ENCODE measurements at places on chromosomes 7 and 10. TPM values are rescaled to one million over a fixed set of nuclear protein-coding genes. Genes with fewer than 3 reads are reported as not detected.

AUTS2 gene
- total RNA-seq, result 5.3 TPM

CCL26 gene
- not detected for total RNA-seq

HTR5A gene
- not detected for total RNA-seq

CCDC136 gene
- total RNA-seq, result 6.7 TPM

SLC26A5 gene
- total RNA-seq, result not detected

OR2A5 gene
- total RNA-seq, result not detected

ZPBP gene
- not detected for total RNA-seq

SFRP4 gene
- not detected for total RNA-seq

WIPF3 gene
- total RNA-seq, result 0.08 TPM

TACR2 gene
- 0.44 TPM for total RNA-seq

SFTPD gene
- total RNA-seq, result not detected

AKR1C8 gene
- 3.1 TPM for total RNA-seq

DNAH11 gene
- not detected for total RNA-seq

MYO3A gene
- total RNA-seq, result not detected

ZNF736 gene
- total RNA-seq, result 54.2 TPM

RGR gene
- not detected for total RNA-seq

C7orf57 gene
- not detected for total RNA-seq

CTAGE6 gene
- total RNA-seq, result 3.0 TPM

GCK gene
- 0.88 TPM for total RNA-seq

STRIP2 gene
- total RNA-seq, result 0.34 TPM

TUBGCP2 gene
- 67.7 TPM for total RNA-seq

MOGAT3 gene
- not detected for total RNA-seq

C10orf53 gene
- total RNA-seq, result not detected

TUBAL3 gene
- not detected for total RNA-seq

MAGI2 gene
- total RNA-seq, result 0.05 TPM

TYW1B gene
- total RNA-seq, result 5.4 TPM

MYL10 gene
- total RNA-seq, result not detected

PWWP2B gene
- total RNA-seq, result 11.5 TPM

VPS26A gene
- total RNA-seq, result 25.5 TPM

HOXA4 gene
- not detected for total RNA-seq

MMD2 gene
- not detected for total RNA-seq

VIM gene
- 498 TPM for total RNA-seq

ARHGAP22 gene
- not detected for total RNA-seq

ACSM6 gene
- not detected for total RNA-seq

IFT22 gene
- total RNA-seq, result 6.9 TPM

FFAR4 gene
- not detected for total RNA-seq

SPDYE5 gene
- 0.24 TPM for total RNA-seq

C10orf67 gene
- not detected for total RNA-seq

CAMK2B gene
- total RNA-seq, result not detected

RABGEF1 gene
- total RNA-seq, result 20.7 TPM

OR9A2 gene
- total RNA-seq, result not detected

MPP7 gene
- total RNA-seq, result 9.7 TPM

CPA2 gene
- total RNA-seq, result not detected

CAMK1D gene
- total RNA-seq, result 18.7 TPM

CRHR2 gene
- total RNA-seq, result not detected

HOXA5 gene
- not detected for total RNA-seq

LLCFC1 gene
- not detected for total RNA-seq

NEBL gene
- total RNA-seq, result 0.05 TPM

TEX36 gene
- total RNA-seq, result not detected

STEAP4 gene
- 6.2 TPM for total RNA-seq

SRRM3 gene
- total RNA-seq, result not detected

SSC4D gene
- total RNA-seq, result not detected

MYO1G gene
- total RNA-seq, result 283 TPM

FZD8 gene
- 0.25 TPM for total RNA-seq

MPLKIP gene
- 23.8 TPM for total RNA-seq

PKD2L1 gene
- 0.46 TPM for total RNA-seq

SYT15 gene
- 1.5 TPM for total RNA-seq

TRUB1 gene
- total RNA-seq, result 6.8 TPM

CCL24 gene
- not detected for total RNA-seq
